ENCODE measurements at places on chromosomes 6 and 20.

DNA sequence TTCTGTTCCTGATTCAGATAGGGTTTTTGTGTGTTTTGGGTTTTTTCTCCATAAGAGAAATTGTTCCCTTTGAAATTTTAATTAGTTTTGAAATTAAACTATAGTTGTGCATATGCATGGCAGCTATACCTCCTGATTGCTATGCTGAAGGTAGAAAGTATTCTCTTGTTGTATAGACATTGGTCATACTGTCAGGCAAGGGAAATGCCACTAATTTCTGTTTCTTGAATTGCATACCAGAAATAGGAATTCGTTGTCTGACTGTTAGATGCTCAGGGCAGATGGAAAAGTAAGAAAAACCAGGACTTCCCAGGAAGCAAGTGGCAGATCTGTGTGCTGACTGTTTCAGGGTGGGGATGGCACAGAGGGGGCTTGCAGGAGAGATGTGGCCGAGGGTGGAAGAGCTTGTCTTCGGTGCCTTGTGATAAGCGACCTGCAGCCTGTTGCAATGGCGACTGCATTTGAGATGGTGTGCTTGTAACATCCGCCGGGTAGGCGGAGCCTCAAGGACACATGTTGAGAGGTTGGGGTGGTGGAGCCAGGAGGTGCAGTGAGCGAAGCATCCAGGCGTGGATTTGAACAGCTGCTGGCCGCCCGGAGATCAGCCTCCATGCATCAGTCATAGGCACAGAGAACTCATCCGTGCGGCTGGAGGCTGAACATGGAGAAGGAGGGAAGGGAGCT is 42.8 kb downstream of the RREB1 start:
- no peak for DNase-seq

- DNase-seq: no peak
These were observed 79.6 kb downstream of the RPS12 start for GRCh38 chr6:132893772-132894490.

DNA sequence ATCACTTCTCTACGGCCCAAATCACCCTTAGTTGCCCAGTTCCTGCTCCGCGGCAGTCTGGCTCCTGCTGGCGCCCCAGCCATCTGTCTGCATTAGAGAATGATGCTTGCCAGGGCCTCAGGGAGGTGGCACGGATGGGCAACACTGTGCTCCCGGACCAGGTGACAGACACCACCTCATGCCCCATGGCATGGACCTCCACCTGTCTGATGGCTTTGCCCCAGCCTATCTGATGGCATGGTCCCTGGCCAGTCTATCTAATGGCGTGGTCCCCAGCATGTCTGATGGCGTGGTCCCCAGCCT is 18.8 kb upstream of the MRGBP start:
- DNase-seq: no peak

- no peak for DNase-seq
These were observed 13.4 kb downstream of the SNX14 start for GRCh38 chr6:85580118-85580877.

DNA sequence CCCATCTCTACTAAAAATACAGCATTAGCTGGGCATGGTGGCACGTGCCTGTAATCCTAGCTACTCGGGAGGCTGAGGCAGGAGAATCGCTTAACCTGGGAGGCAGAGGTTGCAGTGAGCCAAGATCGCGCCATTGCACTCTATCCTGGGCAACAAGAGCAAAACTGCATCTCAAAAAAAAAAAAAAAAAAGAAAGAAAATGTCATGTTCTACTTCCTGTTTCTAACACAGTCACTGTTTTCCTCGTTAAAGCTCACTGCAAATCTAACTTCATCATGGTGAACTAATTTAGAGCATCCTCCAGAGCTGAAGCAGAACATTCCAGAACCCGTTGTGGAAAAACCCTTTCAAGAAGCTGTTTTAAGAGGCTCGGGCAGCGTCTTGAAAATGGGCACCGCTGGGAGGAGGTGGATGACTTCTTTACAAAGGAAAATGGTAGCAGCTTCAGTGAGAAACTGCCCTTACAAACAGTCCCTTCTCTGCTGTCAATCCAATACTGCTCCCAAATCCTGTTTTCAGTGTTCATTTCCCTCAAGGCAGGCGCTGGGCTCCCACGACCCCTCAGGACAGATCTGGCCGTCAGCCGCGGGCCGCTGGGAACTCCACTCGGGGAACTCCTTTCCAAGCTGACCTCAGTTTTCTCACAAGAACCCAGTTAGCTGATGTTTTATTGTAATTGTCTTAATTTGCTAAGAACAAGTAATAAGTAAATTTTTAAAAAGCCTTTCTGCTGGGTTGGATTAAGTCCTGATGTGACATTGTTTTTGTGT is 12.5 kb downstream of the CTSZ start:
- DNase-seq: no peak

DNA sequence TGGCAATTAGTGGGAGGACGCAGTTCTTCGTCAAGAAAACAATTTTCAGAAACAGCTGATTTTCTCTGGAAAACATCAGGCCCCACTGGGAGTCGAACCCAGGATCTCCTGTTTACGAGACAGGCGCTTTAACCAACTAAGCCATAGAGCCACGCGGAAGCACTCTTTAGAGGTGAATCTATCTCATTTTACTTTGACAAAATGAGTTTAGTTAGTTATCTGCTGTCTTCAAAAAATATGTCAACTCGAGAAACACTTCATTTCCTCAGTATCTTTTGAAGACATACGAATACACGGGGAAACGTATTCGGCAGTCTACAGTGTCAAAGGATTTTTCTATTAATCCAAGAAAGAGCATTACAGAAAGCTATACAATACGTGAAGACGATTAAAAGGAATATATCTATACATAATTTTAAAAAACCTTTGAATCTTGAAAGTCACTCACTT is 26.7 kb downstream of the GPX6 start:
- peak; percentile 58 for DNase-seq

DNA sequence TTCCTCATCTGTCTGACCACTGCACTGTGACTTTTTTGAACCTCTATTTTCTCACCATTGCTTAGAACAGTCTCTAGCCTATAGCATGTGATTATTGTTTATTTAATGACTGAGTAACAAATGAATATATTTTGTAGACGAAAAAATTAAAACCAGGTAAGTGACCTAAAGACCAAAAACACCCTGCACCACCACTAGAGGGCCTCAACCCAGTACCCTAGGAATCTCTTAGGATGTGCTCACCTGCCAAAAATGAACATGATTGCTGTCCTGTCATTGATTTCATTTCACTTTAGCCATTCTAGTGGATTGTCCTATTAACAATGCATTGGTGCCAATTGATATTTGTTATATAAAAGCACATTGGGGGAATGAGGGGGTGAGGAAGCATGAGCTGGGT is 199.1 kb downstream of the COL9A1 start:
- DNase-seq: no peak

GRCh38 chr20:60220706-60221105 is 262.5 kb downstream of the CDH26 start:
- no peak for DNase-seq

- DNase-seq: no peak
These were observed 17.6 kb upstream of the TBC1D32 start for GRCh38 chr6:121351916-121352315.

DNA sequence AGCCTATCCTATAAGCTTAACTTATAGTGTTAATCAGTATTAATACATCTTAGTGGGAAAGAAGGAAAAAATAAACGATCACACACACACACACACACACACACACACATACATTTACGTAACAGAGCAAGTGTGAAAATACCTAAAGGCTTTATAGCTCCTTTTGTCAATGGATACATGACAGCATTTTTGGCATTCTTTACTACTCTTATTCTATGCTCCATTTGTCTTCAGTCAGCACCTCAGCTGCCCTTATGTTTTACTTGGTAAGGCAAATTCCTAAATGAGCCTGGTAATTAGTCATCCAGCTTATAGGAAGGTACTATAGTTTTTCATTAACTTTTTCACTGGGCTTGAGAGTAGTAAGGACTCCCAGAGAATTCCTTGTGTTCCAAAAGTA is 25.1 kb upstream of the SLC17A3 start:
- DNase-seq: no peak

- DNase-seq: no peak
These were observed 1279.5 kb upstream of the CITED2 start for GRCh38 chr6:140653972-140654371.

DNA sequence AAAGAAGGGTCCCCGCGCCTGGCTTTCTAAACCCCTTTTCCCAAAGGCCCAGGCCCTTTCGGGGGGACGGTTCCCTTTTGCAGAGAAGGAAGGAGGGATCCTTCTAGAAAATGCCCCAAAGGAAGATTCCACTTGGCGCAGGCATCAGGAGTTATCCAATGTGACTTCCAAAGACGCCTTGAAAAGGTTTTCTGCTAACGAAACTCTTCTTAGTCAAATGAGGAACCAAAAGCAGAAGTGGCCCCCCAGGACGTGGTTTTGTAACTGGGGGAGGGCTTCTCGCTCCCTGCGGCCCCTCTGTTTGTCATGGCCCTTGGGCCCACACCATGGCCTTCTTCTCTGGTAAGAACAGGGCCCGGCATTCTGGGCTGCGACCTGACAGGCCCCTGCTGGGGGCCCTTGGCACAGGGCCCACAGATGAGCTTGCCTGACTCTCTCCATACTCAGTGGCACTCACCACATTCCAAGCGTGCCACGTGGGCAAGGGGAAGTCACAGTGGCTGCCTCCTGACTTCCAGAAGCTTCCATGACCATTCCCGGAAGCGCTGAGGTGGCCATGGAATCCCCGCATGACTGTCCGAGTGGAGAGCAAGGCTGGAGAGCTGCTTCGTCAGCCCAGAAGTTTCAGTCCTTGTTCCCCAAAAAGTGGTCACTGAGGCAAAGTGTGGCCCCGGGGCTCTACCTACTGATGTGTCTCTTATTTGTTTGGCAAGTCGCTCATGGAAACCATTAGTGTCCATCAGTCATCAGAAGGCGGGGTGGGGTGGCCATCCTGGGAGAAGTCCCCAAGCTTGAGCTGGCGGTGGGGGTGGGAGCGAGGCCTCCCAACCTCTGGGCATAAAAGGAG is 834 bp upstream of the CTSZ start:
- no peak for DNase-seq

GRCh38 chr6:20791944-20792343 is 257.7 kb downstream of the CDKAL1 start:
- DNase-seq: no peak

- no peak for DNase-seq
These were observed 123.8 kb upstream of the MARCKS start for GRCh38 chr6:113733381-113733780.

GRCh38 chr6:134361011-134361410 is 43.1 kb upstream of the SGK1 start:
- no peak for DNase-seq

DNA sequence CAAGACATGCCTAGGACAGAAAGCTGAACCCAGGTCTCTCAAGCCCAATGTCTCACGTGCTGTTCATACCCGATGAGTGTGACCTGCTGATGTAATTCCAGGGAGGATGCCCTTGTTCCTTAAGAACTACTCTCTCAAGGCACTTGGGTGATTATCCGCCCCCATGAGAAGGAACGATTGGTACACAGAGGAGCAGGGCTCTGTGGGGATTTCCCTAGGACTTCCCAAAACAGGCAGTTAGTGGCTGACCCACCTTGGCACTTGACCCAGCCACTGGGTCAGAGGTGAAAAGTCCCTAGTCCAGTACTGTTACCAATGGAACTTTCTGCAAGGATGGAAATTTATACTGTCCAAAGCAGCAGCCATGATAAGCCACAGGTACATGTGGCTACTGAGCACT is 9.2 kb upstream of the BPIFB6 start:
- DNase-seq: no peak

GRCh38 chr6:111148110-111148509 is 60.8 kb downstream of the SLC16A10 start:
- no peak for DNase-seq

- no peak for DNase-seq
These were observed 33.5 kb downstream of the WDR27 start for GRCh38 chr6:169668203-169668847.

- DNase-seq: peak; percentile 75
These were observed 2.0 kb upstream of the SLC29A1 start for GRCh38 chr6:44221291-44221960.

GRCh38 chr6:158816803-158817727 is 2.1 kb downstream of the EZR start:
- no peak for DNase-seq

- peak; percentile 92 for DNase-seq
These were observed 114.5 kb downstream of the SLC22A3 start for GRCh38 chr6:160462551-160463109.

DNA sequence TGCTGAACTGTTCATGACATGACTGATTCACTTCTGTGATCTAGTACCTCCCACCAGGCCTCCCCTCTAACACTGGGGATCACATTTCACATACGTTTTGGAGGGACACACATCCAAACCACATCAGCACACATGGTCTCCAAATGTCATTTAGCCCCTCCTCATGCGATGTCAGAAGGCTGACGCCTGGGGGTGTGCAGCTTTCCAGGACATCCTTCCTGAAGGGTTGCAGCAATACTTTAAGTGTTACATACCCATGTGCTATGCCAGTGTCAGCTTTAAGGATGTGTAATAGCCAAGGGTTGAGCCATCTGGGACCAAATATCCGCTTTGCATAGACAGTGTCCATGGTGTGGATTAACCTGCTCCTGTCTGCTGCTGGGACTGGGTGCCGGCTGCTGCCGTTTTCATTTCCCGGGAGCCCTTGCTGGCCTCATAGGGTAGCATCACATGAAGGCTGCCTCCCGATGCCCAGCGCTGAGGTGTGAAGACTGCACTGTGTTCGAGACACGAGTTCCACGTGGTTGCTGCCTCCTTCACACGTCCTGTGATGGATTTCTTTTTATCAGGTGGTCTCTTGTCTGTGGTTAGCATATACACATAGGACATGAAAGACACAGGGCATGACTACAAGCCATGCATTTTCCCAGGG is 219.0 kb downstream of the THBS2 start:
- DNase-seq: peak; percentile 17

DNA sequence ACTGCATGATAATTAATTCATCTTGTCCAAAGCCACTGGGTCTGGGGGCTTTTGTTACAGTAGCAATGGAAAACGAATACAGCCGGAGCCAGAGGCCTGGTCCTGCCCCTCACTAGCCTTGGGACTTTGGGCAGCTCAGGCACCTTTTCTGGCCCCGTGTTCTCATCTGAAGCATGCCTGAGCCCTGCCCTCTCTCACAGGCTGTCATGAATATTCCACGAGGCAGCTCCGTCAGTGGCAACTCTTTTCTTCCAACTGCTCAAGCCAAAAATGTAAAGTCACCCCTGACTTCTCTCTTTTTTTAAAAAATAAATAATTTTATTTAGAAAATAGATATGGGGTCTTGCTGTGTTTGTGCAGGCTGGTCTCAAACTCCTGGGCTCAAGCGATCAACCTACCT is 5.3 kb downstream of the BNIP5 start:
- DNase-seq: no peak

- DNase-seq: no peak
These were observed 92.1 kb downstream of the TXNDC5 start for GRCh38 chr6:7818257-7819214.

- no peak for DNase-seq
These were observed 90.2 kb upstream of the SULF2 start for GRCh38 chr20:47875297-47876025.

GRCh38 chr6:7431674-7432390 is 42.2 kb downstream of the RIOK1 start:
- DNase-seq: no peak

GRCh38 chr6:100457311-100457990 is 7.3 kb downstream of the SIM1 start:
- no peak for DNase-seq
